Activated CD4-positive, alpha-beta memory T cell treated with anti-CD3 and anti-CD28 coated beads, Interleukin-2, amount 10 ng/mL, durations not matched to agents 7 days and 5 days (primary cell): ENCODE measurements at places on chromosomes 2 and 18.

GRCh38 chr2:173990245-173990644 lies 25.1 kb upstream of the SP3 start:
- no peak for DNase-seq
- no peak overlapping the region for H3K4me3 ChIP-seq
- H3K27me3 ChIP-seq = peaks cover 11% of the 10 kb centered on the region
- no peaks in the 10 kb centered on the region for H3K36me3 ChIP-seq
- no peak overlapping the region for H3K27ac ChIP-seq
- H3K4me1 ChIP-seq = no peaks in the 10 kb centered on the region

- no peak for DNase-seq
- H3K36me3 ChIP-seq = peaks cover 4% of the 10 kb centered on the region
- H3K4me3 ChIP-seq = no peak overlapping the region
- H3K27ac ChIP-seq = no peak overlapping the region
- peaks cover 8% of the 10 kb centered on the region for H3K4me1 ChIP-seq
- peaks cover 2% of the 10 kb centered on the region for H3K27me3 ChIP-seq
Measured at GRCh38 chr2:8368463-8368862, 313.4 kb upstream of the ID2 start.

DNA sequence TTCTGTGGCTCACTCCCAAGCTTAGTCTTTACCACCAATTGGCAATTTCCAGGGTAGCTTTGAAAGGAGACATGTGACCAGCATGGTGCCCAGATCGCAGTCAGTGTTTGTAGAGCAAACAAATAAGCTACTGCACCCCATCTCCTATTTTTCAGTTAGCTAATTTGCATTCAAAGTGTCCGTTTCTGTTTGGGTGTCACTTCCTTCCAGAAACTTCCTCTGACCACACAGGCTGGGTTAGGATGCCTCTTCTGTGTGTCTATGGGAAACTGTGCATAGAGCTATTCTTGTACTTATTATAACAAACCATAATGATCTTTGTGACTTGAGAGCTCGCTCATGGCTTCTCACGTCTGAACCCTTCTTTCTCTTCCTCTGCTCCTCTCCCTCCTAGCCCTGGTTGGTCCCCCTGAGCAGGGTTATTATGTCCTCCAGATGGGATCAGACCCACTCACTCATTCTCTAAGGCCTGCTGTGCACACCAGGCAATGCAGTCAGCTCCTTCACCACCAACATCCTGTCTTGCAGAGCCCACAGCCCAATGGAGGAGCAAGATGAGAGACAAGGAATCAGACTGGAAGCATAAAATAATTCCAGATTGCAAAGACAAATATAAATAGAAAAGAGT lies 101.2 kb upstream of the ALK start:
- peaks cover 20% of the 10 kb centered on the region for H3K27me3 ChIP-seq
- H3K4me1 ChIP-seq = peaks cover 2% of the 10 kb centered on the region
- DNase-seq = peak; percentile 24
- no peak overlapping the region for H3K27ac ChIP-seq

GRCh38 chr2:96131152-96131812 lies 7.0 kb downstream of the ASTL start:
- no peaks in the 10 kb centered on the region for H3K36me3 ChIP-seq
- peak overlapping the region; percentile 33 for H3K27ac ChIP-seq
- no peaks in the 10 kb centered on the region for H3K27me3 ChIP-seq
- peak; percentile 32 for DNase-seq
- H3K4me3 ChIP-seq = no peak overlapping the region

- H3K4me3 ChIP-seq = no peak overlapping the region
- no peak overlapping the region for H3K27ac ChIP-seq
Measured at GRCh38 chr18:14221689-14222088, 89.5 kb upstream of the ZNF519 start.

DNA sequence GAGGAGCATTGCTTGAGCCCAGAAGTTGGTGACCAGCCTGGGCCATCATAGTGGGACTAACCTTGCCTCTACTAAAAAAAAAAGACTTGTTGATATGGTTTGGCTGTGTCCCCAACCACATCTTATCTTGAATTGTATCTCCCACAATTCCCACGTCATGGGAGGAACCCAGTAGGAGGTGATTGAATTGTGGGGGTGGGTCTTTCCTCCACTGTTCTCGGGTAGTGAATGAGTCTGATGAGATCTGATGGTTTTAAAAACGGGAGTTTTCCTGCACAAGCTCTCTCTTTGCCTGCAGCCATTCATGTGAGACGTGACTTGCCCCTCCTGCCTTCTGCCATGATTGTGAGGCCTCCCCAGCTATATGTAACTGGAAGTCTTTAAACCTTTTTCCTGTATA lies 47.0 kb downstream of the PROC start:
- H3K27me3 ChIP-seq = no peaks in the 10 kb centered on the region
- peaks cover 13% of the 10 kb centered on the region for H3K4me1 ChIP-seq
- no peak overlapping the region for H3K4me3 ChIP-seq
- DNase-seq = no peak

DNA sequence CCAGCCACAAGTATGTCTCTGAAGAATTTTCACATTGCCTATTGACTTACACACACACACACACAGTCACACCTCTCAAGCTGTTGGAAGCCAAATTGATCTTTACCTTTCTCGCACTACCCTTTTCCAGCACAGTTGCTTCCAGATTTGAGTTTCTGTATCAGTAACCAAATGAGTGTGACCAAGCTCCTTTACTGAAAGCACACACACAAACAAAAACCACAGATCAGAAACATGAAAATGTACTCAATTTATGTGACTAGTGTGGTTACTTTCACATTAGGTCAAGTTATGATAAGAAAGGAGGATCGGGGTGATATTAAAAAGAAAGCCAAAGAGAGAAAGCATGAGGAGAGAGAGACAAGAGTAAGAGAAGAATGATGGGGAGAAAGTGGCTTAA lies 993.9 kb upstream of the POU3F3 start:
- DNase-seq = no peak
- no peaks in the 10 kb centered on the region for H3K27me3 ChIP-seq
- H3K27ac ChIP-seq = no peak overlapping the region
- no peaks in the 10 kb centered on the region for H3K36me3 ChIP-seq
- no peak overlapping the region for H3K4me3 ChIP-seq

- no peak overlapping the region for H3K4me3 ChIP-seq
- H3K27ac ChIP-seq = no peak overlapping the region
- no peak for DNase-seq
- H3K27me3 ChIP-seq = peaks cover 5% of the 10 kb centered on the region
Measured at GRCh38 chr2:120020554-120020953, 7.7 kb downstream of the EPB41L5 start.

DNA sequence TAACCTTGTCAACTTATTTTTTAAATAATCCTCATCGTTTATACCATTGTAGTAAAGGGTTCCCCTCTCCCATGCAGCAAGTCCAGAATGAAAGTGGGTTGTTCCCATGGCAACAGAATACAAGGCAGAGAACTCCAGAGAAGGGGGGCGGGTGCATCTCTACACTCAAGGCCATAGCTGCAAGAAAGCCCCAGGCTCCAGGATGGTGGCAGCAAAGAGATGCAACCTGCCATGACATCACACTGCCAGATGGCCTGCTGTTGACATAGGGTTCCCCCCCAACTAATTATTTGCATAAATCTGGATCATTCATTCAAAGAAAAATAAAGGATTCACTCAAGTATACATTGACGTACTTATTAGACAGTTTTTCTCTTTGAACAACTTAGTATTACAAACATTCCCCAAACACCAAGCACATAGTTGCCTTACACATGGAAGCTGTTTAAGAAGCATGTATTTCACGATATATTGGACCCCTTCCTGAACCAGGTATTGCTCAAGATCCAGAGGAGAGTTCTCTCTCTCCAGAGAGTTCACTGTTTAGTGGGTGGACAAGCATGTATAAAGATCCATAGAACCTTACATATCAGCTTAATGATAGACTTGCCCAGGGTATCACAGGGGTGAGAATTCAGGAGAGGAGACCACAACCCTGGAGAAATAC lies 87.4 kb upstream of the KLF7 start:
- no peak overlapping the region for H3K27ac ChIP-seq
- peaks cover 56% of the 10 kb centered on the region for H3K4me1 ChIP-seq
- no peaks in the 10 kb centered on the region for H3K36me3 ChIP-seq
- H3K4me3 ChIP-seq = no peak overlapping the region

GRCh38 chr2:222381566-222381965 lies 42.8 kb upstream of the SGPP2 start:
- H3K27ac ChIP-seq = no peak overlapping the region
- H3K4me3 ChIP-seq = no peak overlapping the region
- no peaks in the 10 kb centered on the region for H3K4me1 ChIP-seq
- no peaks in the 10 kb centered on the region for H3K27me3 ChIP-seq

- DNase-seq = no peak
- no peaks in the 10 kb centered on the region for H3K4me1 ChIP-seq
- no peak overlapping the region for H3K27ac ChIP-seq
- H3K27me3 ChIP-seq = peaks cover 23% of the 10 kb centered on the region
Measured at GRCh38 chr2:238929242-238930081, 81.6 kb downstream of the TWIST2 start.

- peaks cover 7% of the 10 kb centered on the region for H3K36me3 ChIP-seq
- no peak overlapping the region for H3K27ac ChIP-seq
- H3K4me3 ChIP-seq = no peak overlapping the region
- no peaks in the 10 kb centered on the region for H3K27me3 ChIP-seq
Measured at GRCh38 chr2:12478151-12479064, 238.3 kb upstream of the TRIB2 start.

GRCh38 chr2:237213315-237214022 lies 127.8 kb downstream of the COPS8 start:
- peaks cover 2% of the 10 kb centered on the region for H3K27me3 ChIP-seq
- no peak overlapping the region for H3K4me3 ChIP-seq
- H3K27ac ChIP-seq = no peak overlapping the region
- no peaks in the 10 kb centered on the region for H3K4me1 ChIP-seq
- DNase-seq = no peak

GRCh38 chr2:3462493-3463104 lies 56.7 kb downstream of the ADI1 start:
- no peak for DNase-seq
- H3K4me1 ChIP-seq = peaks cover 10% of the 10 kb centered on the region
- H3K4me3 ChIP-seq = no peak overlapping the region
- H3K27ac ChIP-seq = no peak overlapping the region
- H3K27me3 ChIP-seq = no peaks in the 10 kb centered on the region

- H3K27ac ChIP-seq = no peak overlapping the region
- no peak overlapping the region for H3K4me3 ChIP-seq
- H3K4me1 ChIP-seq = no peaks in the 10 kb centered on the region
- H3K36me3 ChIP-seq = no peaks in the 10 kb centered on the region
Measured at GRCh38 chr2:42961961-42962360, 169.6 kb upstream of the HAAO start.

- H3K27ac ChIP-seq = no peak overlapping the region
- peaks cover 36% of the 10 kb centered on the region for H3K36me3 ChIP-seq
- H3K4me3 ChIP-seq = no peak overlapping the region
- H3K27me3 ChIP-seq = no peaks in the 10 kb centered on the region
Measured at GRCh38 chr2:6927186-6927585, 10.0 kb downstream of the RNF144A start.

GRCh38 chr2:81551040-81551634 lies 1246.6 kb upstream of the LRRTM1 start:
- H3K4me3 ChIP-seq = no peak overlapping the region
- no peaks in the 10 kb centered on the region for H3K27me3 ChIP-seq
- no peaks in the 10 kb centered on the region for H3K36me3 ChIP-seq
- DNase-seq = no peak

DNA sequence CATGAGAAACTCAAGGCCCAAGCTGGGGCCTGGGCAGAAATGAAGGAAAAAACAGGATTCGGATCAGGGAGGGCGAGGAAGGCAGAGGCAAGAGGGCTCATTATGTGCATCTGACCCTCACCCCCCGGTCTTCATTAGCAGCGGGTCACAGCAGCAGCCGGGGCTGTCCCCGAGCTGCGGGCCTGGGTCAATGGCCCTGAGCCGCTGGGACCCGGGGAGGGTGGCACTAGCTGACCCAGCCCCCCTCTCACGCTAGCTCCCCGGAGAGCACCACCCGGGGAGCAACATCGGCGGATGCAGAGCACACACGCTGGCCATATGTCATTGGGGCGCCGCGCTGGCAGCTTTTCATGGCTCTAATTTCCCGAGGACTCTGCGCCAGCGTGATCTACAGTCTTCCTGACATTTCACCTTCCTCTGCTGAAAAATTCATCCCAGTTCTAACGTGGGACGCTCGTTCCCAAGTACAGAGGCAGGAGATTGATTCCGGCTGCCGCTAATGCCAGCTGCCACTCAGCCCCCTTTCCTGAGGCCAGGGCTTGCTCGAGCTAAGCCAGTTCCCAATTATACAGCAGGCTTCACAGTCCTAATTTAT lies 63.7 kb downstream of the EIPR1 start:
- H3K27ac ChIP-seq = no peak overlapping the region
- H3K36me3 ChIP-seq = peaks cover 21% of the 10 kb centered on the region
- no peak overlapping the region for H3K4me3 ChIP-seq
- H3K4me1 ChIP-seq = peaks cover 11% of the 10 kb centered on the region
- H3K27me3 ChIP-seq = no peaks in the 10 kb centered on the region
- DNase-seq = no peak

DNA sequence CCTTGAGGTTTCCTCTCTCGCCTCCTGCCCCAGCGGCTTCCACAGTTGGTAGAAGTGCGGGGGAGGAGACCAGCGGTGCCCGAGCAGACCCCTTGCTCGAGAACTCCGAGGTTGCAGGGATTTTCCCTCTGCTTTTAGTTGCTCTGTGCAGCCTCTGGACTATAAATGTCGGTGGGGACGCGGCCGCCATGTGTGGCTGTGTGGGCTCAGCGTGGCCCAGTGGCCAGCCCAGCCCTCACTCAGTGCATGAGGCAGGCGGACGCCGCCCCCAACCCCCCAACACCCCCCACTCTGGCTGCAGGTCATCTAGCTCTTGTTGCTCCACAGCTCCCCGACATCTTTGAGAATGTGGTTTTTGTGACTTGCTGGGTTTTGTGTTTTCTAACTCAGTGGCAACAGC lies 15.3 kb upstream of the D2HGDH start:
- no peaks in the 10 kb centered on the region for H3K4me1 ChIP-seq
- no peak overlapping the region for H3K27ac ChIP-seq
- DNase-seq = no peak
- no peaks in the 10 kb centered on the region for H3K27me3 ChIP-seq
- no peak overlapping the region for H3K4me3 ChIP-seq
- peaks cover 48% of the 10 kb centered on the region for H3K36me3 ChIP-seq

DNA sequence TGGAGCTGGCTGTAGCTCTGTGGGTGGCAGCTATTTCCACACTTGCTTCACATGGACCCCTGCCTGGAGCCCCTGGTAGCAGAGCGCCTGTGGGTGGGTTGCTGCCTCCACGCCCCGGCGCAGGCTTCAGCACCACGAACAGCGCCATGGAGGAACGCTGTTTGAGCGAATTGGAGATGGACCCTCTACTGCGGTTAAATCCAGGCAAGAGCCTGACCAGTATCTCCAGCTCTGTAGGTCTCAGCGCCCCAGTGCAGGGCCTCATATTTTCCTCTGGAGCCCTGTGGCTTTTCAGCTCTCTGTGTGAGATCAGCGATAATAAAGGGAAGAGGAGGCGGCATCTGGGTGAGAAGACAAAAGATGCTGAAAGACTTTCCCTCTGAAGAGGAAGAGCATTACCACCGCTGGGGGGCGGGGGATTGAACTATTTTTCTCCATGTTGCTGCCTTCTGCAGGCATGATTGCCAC lies 12.0 kb downstream of the ONECUT2 start:
- no peak for DNase-seq
- no peak overlapping the region for H3K4me3 ChIP-seq
- H3K27me3 ChIP-seq = peaks cover 33% of the 10 kb centered on the region
- H3K4me1 ChIP-seq = no peaks in the 10 kb centered on the region
